ENCODE measurements at places on chromosomes 1 and 21.

DNA sequence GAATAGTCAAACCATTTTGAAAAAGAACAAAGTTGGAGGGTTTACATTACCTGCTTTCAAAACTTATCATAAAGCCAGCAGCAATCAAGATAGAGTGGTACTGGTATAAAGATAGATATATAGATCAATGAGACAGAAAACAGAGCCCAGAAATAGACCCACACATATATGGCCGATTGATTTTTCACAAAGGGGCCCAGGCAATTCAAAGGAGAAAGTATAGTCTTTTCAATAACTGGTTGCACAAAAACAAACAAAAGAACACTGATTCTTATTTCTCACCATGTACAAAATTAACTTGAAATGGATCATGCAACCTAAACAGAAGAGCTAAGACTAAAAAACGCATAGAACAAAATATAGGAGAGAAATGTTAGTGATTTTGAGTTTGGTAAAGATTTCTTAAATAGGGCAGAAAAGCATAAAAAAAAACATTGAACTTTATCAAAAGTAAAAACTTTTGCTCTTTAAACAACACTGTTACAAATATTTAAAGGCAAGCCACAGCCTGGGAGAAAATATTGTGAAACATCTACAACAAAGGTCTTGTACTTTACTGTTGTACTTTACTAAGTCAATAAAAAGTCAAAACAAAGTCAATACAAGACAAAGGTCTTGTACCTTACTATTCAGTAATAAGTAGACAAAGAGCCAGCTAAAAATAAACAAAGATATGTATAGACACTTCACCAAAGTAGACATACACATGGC, 50.2 kb downstream of the ST3GAL3 start:
- DNase-seq: no peak

DNA sequence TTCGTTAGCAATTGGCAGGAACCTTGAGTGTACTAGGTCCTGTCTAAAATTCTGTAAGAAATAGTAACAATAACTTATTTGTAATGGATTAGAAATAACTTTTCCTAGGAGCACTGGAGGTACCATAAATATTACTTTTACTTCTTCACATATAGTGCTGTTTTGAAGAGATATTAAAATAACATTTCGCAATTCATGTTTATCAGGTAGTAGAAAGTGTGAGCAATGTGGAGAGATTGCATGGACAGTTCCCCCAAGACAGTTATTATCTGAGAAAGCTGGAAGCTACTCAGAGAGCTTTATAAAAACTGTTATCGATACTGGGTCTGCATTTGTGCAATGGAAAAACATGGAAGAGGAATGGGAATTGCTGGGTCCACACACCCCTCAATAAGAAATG, 128.5 kb upstream of the KIF26B start:
- no peak for DNase-seq

- no peak for DNase-seq
These were observed 27.5 kb downstream of the SLX9 start for GRCh38 chr21:44967082-44968047.

- no peak for DNase-seq
These were observed 5.7 kb downstream of the HSPG2 start for GRCh38 chr1:21931171-21932093.

DNA sequence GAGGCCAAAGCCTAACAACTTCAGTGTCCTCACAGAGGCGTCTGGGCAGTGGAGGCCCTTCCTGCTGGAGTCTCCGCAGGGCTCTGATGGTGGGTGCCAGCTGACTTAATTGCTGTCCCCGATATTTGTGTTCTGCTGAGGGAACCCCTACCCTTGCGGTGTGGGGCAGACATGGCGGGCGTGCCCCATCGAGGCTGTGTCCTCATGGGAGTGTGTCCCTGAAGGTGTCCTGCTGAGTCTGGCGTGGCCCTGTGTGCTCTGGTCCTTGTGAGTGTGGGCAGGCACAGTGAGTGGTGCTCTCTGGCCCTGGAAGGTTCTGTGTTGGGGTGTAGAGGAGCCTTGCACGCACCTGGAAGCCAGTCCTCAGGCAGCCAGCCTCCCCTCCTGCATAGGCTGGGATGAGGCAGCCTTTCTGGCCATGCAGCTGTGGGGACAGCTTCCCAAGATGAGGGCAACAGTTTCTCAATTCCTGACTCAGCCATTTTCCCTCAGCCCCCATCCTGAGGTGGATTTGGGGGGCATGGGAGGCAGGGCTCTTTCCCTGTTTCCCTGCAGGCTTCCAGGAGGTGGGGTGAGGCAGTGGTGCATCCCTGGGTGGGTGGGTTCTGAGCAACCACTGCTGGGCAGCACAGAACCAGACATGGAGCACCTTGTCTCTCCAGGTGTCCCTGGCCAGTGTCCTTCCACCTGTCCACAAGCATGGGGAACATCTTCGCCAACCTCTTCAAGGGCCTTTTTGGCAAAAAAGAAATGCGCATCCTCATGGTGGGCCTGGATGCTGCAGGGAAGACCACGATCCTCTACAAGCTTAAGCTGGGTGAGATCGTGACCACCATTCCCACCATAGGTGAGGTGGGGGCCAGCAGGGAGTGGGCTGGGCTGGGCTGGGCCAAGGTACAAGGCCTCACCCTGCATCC, 6.5 kb downstream of the C1orf35 start:
- DNase-seq: no peak

Data from ecto neural progenitor cell (in vitro differentiated cells).